ENCODE measurements at places on chromosomes 7 and 10. TPM values are rescaled to one million over a fixed set of nuclear protein-coding genes. Genes with fewer than 3 reads are reported as not detected.

Gene LEP
- total RNA-seq, result 0.05 TPM

Gene OR2A5
- total RNA-seq, result not detected

Gene ADRB1
- total RNA-seq, result 0.14 TPM

Gene RSPH10B2
- total RNA-seq, result 0.14 TPM

Gene LYZL2
- not detected for total RNA-seq

Gene GRID2IP
- total RNA-seq, result 0.28 TPM

Gene ADIRF
- total RNA-seq, result 23.8 TPM

Gene DKK1
- 0.24 TPM for total RNA-seq

Gene COL28A1
- total RNA-seq, result 0.24 TPM

Gene ZNF117
- total RNA-seq, result 7.6 TPM

Gene PTPRN2
- total RNA-seq, result 1.7 TPM

Gene HOGA1
- 0.19 TPM for total RNA-seq

Gene MBLAC1
- 3.1 TPM for total RNA-seq

Gene GSTO2
- 5.6 TPM for total RNA-seq

Gene RPP30
- 66.8 TPM for total RNA-seq

Gene ASAH2
- 1.4 TPM for total RNA-seq

Gene APBB1IP
- 46.2 TPM for total RNA-seq

Gene DYDC1
- 0.09 TPM for total RNA-seq

Gene HABP2
- 0.19 TPM for total RNA-seq

Gene PHKG1
- total RNA-seq, result 0.85 TPM

Gene FKBP6
- total RNA-seq, result 0.19 TPM

Gene KCTD7
- 3.3 TPM for total RNA-seq

Gene CAV2
- 6.0 TPM for total RNA-seq

Gene AGMO
- total RNA-seq, result 0.57 TPM

Gene RPEL1
- 0.05 TPM for total RNA-seq

Gene DTX2
- total RNA-seq, result 7.9 TPM

Gene NUDT13
- 1.8 TPM for total RNA-seq

Gene CDHR1
- total RNA-seq, result 0.52 TPM

Gene VSTM4
- 3.4 TPM for total RNA-seq

Gene PSD
- 4.6 TPM for total RNA-seq

Gene AKR1B15
- 0.24 TPM for total RNA-seq

Gene PNLIP
- 0.09 TPM for total RNA-seq

Gene SEPHS1
- total RNA-seq, result 51.1 TPM

Gene NEUROD6
- not detected for total RNA-seq

Gene ZMYND11
- 30.9 TPM for total RNA-seq

Gene HKDC1
- total RNA-seq, result 15.3 TPM

Gene LIPK
- 0.33 TPM for total RNA-seq

Gene FOXI2
- 0.05 TPM for total RNA-seq

Gene PRLHR
- 0.05 TPM for total RNA-seq

Gene TLX1
- 0.05 TPM for total RNA-seq

Gene FAM131B
- total RNA-seq, result 0.47 TPM

Gene ZNF316
- total RNA-seq, result 8.0 TPM

All from thymus (tissue), 14 donors.